ENCODE measurements at places on chromosomes 1 and 21.

GRCh38 chr1:66276218-66276617, 257.7 kb upstream of the SGIP1 start:
- H3K27me3 ChIP-seq, result no peaks in the 10 kb centered on the region
- DNase-seq, result no peak
- H3K36me3 ChIP-seq, result no peaks in the 10 kb centered on the region
- H3K27ac ChIP-seq, result no peak overlapping the region
- peaks cover 29% of the 10 kb centered on the region for H3K4me1 ChIP-seq
- no peak overlapping the region for H3K4me3 ChIP-seq

DNA sequence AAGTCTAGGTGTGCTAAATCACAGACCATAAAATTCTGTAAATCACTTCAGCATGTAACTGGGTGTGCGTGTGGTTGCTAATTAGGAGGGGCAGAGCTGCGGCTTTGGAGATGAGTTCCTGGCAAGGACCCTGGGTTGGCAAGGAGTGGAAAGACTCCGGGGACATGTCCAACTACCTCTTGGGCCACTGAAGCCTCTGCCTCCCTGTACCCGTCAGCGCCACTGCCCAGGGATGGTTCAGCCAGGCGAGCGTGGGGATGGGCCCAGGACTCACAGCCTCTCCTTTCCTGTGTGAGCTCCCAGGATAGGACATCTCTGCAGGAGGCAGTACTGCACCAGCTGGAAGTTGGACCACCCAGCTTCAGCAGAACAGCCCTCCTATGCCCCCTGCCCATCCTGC, 386.4 kb upstream of the VAMP3 start:
- H3K36me3 ChIP-seq, result no peaks in the 10 kb centered on the region
- DNase-seq, result no peak
- no peak overlapping the region for H3K27ac ChIP-seq

DNA sequence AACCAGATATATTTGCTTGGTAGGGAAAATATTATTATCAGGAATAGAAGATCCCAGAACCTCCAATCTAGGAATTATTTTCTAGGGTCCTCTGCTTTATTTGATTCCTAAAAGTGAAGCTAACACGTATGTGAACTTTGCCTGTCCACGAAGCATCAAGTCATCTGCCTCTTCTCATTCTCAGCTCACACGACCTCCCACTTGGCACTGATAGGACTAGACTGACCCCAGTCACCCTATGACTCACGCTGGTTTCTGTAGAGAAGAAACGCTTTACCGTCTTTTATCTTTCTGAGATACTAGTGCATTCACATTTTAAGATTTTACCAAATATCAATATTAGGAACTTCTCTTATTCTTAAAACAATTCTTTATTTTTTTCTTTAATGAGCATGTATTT, 2.0 kb upstream of the KRTAP19-7 start:
- H3K36me3 ChIP-seq, result no peaks in the 10 kb centered on the region
- no peak overlapping the region for H3K4me3 ChIP-seq
- H3K27ac ChIP-seq, result no peak overlapping the region
- no peaks in the 10 kb centered on the region for H3K4me1 ChIP-seq
- H3K27me3 ChIP-seq, result no peaks in the 10 kb centered on the region
- no peak for DNase-seq

DNA sequence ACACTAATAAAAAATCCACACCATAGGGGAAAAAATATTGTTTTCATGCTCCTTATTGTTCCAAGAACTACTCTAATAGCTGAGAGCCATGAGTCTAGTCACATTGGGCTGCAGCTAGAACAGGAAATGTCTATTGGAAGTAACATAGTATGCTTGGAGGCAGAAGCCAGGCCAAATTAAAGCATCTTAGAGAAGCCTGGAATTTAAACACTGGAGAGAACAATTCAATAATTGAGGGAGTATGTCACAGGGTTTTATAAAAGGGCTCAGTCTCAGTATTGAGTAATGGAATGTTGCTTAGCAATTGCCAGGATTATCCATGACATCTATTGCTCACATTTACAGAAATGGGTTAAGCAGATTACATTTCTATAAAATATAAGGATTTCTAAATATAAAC, 471.3 kb downstream of the LMO4 start:
- H3K27me3 ChIP-seq, result no peaks in the 10 kb centered on the region
- no peaks in the 10 kb centered on the region for H3K4me1 ChIP-seq
- no peak for DNase-seq
- no peaks in the 10 kb centered on the region for H3K36me3 ChIP-seq
- H3K4me3 ChIP-seq, result no peak overlapping the region

DNA sequence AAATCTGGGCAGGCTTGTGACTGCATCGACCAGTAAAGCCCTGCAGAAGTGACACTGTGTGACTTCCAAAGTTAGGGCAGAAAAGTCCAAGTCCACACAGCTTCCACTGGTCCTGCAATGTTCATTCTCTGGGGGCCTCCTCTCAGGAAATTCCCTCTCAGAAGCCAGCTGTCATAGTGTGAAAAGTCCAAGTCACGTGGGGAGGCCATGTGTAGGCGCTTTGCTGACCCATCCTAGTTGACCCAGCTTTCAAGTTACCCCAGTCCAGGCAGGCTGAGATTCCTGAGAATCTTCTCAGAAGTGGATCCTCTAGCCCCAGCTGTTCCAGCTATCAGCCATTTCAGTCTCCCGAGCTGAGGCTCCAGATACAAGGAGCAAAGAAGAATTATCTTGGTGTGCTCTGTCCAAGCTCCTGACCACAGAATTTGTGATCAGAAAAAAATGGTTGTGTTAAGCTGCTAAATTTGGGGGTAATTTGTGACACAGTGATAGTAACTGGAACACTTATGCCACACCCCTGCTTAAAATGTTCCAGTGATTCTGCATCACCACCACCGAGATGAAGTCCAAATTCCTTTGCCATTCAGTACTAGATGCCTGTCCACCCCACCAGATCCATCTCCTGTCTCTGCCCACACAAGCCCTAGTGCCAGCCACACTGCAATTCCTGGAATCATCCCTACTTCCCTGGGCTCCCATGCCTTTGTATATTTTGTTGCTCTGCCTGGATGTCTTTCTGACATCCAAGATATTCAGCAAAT, 2.5 kb upstream of the STUM start:
- no peak for DNase-seq
- H3K4me3 ChIP-seq, result no peak overlapping the region
- peaks cover 8% of the 10 kb centered on the region for H3K4me1 ChIP-seq
- H3K36me3 ChIP-seq, result no peaks in the 10 kb centered on the region
- peaks cover 53% of the 10 kb centered on the region for H3K27me3 ChIP-seq

- H3K27me3 ChIP-seq, result no peaks in the 10 kb centered on the region
- H3K4me3 ChIP-seq, result no peak overlapping the region
- H3K4me1 ChIP-seq, result no peaks in the 10 kb centered on the region
- no peak overlapping the region for H3K27ac ChIP-seq
- DNase-seq, result no peak
- H3K36me3 ChIP-seq, result no peaks in the 10 kb centered on the region
These were observed 95.5 kb upstream of the TMPRSS2 start for GRCh38 chr21:41603476-41603875.

Measured in GM23338 (cell line).